ENCODE measurements at places on chromosomes 3 and 15.

GRCh38 chr15:88465633-88466224 lies 1.5 kb downstream of the MRPL46 start:
- DNase-seq = no peak

DNA sequence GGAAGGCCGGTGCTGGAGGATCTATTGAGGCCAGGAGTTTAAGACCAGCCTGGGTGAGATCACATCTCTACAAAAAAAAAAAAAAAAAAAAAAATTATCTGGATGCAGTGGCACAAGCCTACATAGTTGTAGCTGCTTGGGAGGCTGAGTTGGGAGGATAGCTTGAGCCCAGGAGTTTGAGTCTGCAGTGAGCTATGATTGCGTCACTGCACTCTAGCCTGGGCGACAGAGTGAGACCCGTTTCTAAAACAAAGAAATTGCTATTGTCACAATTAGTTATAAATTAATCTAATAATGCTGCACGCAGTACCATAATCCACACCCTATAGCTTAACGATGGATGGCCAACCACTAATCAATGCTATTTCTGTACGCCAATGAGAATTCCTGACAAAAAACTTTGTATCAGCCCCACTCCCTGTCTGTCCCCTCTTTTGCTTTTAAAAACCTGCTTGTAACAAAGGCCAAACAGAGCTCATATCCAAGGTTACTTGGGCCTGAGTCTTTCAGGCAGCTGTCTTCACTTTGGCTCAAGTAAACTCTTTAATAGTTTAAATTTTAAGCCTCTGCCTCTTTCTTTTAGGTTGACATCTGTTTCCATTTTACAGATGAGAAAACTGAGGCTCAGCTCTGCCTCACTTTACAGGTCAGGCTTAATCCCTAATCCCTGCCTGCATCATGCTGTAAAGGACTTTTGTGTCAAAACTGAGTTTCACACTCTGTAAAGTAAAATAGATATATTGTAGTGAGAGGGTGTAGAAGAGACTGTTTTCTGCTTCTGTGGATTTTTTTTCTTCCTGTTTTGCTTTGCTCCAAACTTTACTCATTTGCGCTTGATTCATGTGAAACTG lies 10.9 kb downstream of the FLNB start:
- no peak for DNase-seq

GRCh38 chr3:133259767-133260166 lies 140.1 kb upstream of the BFSP2 start:
- no peak for DNase-seq

DNA sequence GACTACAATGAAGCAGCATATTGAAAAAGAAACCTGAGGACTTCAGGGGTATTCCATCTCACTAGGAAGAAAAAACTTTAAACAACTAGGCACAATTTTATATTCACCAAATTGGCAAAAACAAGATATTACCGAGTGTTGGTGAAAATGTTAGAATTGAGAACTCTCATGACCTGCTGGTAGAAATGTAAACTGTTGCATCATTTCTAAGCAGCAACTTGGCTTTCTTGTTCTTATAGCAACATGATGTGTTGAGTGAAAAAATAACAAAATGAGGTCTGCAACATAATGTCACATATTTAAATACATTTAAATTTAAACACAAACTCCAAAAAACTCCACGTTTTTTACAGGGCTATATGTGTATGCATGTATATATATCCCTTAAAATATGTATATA lies 59.0 kb upstream of the SPPL2A start:
- no peak for DNase-seq

DNA sequence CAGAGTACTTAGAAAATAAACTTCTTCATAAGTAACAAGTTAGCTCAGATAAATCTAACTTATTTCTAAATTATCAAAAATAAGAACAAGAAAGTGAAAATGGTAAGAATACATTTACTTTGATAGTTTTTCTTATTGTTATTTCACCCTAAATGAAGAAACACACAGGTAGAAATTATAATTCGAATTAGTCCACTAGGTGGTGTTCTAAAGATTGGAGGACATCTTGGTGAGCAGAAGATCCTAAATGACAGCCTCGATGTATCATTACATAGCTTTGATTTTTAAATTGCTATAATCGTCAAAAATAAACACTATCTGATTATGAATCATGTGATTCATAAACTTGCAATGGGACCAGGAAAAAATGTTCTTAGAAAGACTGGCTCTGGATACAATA lies 280.8 kb upstream of the UBE2E2 start:
- no peak for DNase-seq

DNA sequence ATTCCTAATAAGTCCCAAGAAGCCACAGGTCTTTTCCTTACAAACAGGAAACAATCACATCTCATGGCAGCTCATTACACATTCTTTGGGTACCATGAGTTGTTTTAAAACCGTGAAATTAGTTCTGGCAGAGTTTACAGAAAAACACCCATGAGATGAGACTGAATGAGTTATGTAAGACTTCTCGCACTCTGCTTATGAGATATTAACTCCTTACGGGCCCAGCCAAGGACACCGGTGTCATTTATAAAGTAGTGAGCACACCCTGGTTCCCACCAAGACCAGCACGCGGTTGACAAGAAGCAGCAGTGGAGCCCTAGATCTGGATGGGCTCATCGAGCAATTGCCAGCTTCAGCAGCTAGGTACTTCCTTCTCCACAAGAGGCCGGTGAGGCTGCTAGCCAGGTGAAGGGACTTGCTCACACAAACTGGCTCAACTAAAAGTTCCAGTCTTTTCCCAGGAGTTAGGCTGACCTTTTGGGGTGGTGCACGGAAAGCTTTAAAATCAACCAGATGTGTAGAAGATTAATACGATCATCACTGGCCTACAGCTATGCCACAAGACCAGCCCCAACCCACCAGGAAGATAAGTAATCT lies 318.6 kb upstream of the ICE2 start:
- DNase-seq = no peak

DNA sequence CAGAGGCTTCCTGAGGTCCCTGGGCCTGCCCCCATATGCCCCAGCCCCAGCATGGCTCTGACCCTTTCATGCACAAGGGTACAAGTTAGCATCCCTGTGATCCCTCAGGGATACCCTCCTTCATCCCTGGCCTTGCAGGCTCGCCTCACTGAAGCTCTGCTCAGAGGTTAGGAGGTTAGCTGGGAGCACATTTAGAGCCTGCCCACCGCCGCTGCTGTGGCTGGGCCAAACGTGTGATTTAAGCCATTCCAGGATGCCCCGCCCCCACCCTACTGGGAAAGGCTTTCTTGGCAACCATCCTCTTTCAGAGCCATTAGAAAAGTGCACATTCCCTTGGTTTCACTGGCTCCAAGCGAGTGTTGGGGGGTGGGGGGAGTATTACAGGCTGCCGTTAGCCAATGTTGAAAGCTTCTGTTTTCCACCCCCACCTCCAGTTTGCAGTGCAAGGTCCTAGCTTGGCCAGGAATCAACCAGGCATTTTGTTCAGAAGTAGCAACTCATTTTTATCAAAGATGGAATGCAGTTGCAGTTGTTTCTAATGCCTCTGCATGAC lies 6.3 kb upstream of the HES1 start:
- no peak for DNase-seq

GRCh38 chr3:52070724-52071621 lies 14.6 kb upstream of the DUSP7 start:
- no peak for DNase-seq

- DNase-seq = no peak
Measured at GRCh38 chr15:42508263-42508690, 12.8 kb downstream of the SNAP23 start.

GRCh38 chr3:78645628-78646310 lies 1122.0 kb downstream of the ROBO1 start:
- DNase-seq = peak; percentile 6

GRCh38 chr3:32699429-32699828 lies 14.4 kb downstream of the CNOT10 start:
- DNase-seq = no peak

All from GM19239 (cell line).